ENCODE measurements at places on chromosomes 12 and 14.
A peak's percentile ranks its signal among the peaks of the same experiment; 100 is the strongest.

- no peak for DNase-seq
Measured at GRCh38 chr14:51828017-51828797, 32.2 kb upstream of the GNG2 start.

GRCh38 chr14:96297000-96297399 is 41.0 kb downstream of the BDKRB1 start:
- peak; percentile 31 for DNase-seq

DNA sequence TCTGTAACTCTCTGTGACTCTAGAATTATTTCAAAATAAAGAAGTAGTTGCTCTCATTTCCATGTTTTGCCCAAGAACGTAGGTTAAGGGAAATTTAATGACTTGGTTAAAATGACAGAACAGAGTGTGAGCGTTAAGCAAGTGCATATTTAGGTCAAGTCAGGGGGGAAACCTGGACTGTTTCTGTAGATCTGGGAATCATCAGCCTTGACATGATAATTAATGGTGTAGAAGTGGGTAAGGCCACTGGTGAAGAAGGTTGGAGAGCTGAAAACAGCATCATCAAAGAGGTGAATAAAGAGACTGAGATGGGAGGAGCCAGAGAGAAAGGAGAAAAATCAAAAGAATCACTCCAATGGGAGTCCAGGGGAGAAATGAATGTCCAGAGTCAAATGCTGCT is 49.4 kb upstream of the STK38L start:
- no peak for DNase-seq

DNA sequence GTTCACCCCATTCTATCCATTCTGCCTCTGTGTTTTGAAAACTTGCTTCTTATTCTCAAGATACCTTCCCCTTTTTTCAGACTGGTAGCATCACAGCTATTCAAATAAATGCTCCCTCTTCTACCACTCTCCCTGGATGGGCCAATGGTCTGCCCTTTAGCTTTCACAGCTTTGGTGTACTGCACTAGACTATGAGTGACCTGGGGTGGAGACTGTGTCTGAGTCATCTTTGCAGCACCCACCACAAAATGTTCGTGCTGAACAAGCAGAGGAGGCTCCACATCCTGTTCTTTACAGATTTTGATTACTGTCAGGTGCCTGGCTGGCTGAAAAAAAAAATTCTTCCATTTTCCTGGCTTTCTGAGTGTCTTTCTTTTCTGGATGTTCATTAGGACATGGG is 1104.1 kb upstream of the TMEM132C start:
- DNase-seq: no peak

DNA sequence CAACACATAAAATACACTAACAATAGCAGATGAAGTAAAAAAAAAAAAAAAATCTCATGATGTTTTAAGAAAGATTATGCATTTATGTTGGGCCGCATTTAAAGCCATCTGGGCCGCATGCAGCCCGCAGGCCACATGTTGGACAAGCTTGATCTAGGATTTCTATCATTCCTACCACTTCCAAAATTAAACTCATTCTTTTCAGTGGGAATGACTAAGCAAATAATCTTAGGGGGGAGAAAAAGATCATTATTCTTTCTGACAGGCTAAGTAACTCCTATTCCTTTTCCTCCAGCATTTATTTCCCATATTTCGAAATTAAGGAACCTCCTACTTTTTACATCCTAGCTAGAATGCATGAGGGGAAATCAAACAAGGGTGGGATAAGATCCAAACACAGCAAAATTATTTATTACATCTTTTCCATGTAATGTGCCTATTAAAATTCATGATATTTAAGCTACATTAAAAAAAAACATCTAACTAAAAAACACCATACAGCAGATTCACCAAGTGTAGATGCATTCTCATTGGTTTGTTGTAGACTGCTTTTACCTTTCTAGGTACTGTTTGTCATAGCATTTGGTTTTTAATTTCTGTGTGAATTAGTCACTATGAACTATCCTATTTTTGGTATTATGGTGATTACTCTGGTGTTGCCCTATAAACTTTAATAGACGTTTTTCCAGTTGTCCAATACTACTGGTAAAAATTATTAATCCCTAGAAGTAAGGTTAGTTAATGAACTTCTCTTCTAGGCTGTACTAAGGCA is 76.1 kb downstream of the RASSF8 start:
- no peak for DNase-seq

All from COR-L47 (cell line).